ENCODE measurements at places on chromosomes 11 and 22. TPM values are rescaled to one million over a fixed set of nuclear protein-coding genes. Genes with fewer than 3 reads are reported as not detected.

GRCh38 chr11:126561327-126561893 lies 205.9 kb downstream of the ST3GAL4 start:
- DNase-seq: peak; percentile 32

DNA sequence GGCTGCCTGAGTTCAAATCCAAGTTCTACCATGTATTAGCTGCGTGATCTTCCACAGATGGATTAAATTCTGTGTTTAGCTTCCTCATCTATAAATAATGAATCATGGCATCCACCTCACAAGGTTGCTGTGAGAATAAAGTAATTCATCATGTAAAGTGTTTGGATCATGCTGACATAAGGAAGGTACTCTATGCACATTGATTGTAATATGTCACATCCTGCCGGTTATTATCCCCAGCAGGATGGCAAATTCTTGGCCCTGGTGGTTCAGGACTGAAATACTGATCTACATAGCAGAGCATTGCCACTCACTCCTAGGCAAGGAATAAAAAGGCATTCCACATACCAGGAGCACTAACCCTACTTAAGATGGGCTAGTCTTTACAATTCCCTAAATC lies 40.8 kb downstream of the LGR4 start:
- no peak for DNase-seq

GRCh38 chr22:43464809-43465208 lies 53.0 kb downstream of the MPPED1 start:
- DNase-seq: no peak

GRCh38 chr11:90784241-90784814 lies 561.5 kb upstream of the CHORDC1 start:
- no peak for DNase-seq

DNA sequence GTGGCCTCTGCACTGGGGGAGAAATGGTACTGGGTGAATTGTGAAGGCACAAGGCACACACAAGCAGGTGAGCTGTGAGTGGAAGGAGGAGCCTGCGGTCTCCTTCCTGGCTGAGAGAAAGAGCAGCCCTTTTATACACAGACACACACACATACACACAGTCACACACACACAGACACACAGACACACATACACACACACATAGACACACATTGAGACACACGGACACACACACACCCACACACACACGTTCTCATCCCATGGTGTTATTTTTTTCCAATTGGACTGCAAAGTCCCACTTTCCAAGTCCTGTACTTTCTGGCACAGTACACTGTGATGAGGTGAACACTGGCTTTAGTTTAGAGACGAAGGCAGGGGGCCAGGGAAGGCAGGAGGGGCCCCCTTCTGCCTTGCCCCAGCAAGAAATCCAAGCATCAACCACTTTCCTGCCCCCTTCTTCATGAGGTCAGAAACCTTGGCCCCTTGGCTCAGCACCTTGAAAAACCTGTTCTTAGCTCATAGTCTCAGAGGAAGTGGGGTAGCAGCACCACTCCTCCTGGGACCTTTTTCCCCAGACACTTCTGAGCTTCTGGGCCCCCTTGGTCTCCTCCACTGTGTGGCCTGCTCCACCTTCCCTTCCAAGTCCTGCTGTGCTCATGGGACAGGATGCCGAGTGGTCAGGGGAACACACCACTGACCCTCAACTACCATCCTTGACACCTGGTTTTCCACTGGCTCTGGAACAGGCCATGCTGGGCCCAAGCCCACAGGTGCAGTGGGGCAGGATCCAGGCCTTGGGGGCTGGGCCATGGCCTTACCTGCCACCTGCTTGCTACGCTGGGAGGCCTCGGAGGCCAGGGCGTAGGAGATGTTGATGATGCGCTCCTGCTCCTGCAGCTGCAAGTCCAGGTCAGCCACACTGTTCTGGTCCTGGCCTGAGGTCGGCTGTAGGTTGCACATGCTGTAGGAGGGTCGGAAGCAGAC lies 43.8 kb downstream of the C11orf58 start:
- DNase-seq: no peak

DNA sequence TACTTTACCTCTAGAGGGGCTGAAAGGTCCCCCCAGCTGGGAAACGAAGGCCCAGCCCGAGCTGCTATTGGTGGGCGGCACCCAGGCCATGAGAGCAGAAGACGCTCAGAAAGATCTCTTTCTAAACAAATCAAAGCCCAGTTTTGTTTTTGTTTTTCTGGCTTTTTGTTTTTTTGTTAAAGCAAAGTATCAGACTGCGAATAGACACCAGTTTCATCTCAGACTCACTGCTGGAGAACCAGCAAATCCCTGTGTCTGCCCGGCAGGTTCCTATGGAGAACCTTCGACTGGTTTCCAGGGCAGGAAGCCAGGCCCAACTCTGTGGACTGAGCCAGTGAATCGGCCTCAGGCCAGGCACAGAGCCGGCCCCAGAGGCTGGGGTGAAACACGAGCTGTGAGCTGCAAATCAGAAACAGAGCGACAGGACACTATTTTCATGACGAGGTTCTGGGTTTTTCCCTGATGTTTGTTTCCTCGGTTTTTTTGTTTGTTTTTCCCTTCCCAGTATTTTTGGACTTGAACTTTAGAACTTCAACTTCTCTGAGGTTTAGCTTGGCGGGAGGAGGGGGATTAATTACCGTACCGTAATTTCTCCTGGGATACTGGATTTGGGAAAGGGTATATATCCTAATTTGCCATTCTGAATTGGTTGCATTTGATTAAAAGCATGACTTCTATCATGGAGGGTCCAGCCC lies 16.0 kb upstream of the B4GALNT4 start:
- DNase-seq: peak; percentile 37

GRCh38 chr11:14773755-14774154 lies 118.3 kb downstream of the CYP2R1 start:
- no peak for DNase-seq

DNA sequence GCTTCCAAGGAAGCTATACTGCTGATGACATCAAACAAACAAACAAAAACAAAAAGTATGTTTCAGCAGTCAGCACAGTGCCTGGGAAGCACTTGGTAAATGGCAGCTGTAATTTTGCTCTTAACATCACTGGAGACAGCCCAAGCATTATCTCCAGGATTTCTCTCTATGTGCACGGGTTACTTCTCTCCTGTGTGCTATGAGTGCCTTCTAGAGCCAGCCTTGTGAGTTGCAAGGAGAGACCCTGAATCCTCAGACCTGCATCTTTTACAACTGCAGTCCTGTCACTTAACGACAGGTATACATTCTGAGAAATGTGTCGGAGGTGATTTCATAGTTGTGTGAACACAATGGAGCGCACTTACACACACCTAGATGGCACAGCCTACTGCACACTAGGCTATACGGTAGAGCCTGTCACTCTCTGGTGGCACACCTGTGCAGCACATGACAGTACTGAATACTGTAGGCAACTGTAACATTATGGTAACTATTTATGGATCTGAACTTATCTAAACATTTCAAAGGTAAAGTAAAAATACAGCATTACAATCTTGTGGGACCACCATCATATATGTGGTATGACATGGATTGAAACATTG lies 662.5 kb upstream of the B3GAT1 start:
- DNase-seq: no peak

GRCh38 chr11:112087212-112087611 lies 539 bp downstream of the SDHD start:
- no peak for DNase-seq

Gene WEE1
- total RNA-seq: 37.5 TPM

Gene CTSW
- 0.24 TPM for total RNA-seq

Gene PATE4
- not detected for total RNA-seq

Gene SLC25A18
- total RNA-seq: not detected

All from HT1080 (cell line).